Bone marrow (tissue), 2 donors: ENCODE measurements at places on chromosomes 3 and 15.
A peak's percentile ranks its signal among the peaks of the same experiment; 100 is the strongest.

DNA sequence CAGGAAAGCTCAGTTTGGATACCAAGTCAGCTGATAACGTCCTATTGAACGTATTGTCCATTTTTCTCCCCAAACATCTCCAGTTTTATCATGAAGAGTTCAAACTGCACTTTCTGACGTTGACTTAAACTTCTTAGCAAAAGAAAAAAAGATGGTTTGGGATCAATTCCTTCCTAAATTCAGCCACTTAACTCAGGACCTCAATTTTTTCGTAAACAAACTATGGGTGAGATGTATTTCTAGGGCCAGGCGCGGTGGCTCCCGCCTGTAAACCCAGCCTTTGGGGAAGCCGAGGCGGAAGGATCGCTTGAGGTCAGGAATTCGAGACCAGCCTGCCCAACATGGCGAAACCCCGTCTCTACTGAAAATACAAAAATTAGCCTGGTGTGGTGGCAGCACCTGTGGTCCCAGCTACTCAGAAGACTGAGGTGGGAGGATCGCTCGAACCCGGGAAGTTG lies 464 bp upstream of the MRPS25 start:
- DNase-seq = no peak

- DNase-seq = no peak
Measured at GRCh38 chr3:47573190-47574172, 5.2 kb downstream of the CSPG5 start.

DNA sequence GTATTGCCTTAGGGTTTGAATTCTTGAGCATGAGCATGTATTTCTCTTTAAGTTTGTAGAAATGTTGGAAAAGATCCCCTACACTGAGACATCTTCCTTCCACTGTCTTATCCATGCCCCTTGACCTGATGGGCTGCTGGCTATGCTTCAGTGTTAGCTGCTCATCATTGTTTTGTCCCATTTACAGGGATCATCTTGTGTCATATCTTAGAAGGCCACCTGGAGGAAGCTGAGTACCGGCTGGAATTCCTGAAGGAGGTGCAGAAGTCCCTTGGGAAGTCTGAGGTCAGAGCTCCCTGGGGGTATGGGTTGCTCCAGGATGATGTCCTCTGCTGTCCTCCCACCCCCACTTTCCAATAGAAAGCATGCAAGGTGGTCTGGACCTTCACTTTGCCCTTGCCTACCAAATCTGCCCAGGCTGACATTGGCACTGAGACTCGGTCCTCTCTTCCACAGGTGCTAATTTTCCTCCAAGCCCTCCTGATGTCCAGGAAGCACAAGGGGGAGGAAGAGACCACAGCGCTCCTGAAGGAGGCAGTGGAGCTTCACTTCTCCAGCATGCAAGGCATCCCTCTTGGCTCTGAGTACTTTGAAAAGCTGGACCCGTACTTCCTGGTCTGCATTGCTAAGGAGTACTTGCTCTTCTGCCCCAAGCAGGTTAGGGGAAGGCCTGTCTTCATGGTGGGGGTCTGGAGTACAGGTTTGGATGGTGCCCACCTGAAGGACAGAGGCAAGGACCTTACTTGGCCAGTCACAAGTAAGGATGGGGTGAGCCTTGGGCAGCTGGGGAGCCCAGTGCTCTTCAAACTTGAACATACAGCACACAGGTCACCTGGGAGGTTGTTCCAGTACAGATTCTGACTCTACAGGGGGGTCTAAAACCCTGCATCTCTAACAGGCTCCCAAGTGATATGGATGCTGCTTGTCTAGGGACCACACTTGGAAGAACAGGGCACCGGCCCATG lies 17.7 kb downstream of the TTC21A start:
- DNase-seq = no peak

- DNase-seq = no peak
Measured at GRCh38 chr15:36130641-36131310, 448.6 kb upstream of the CDIN1 start.

- DNase-seq = no peak
Measured at GRCh38 chr3:49912881-49913281, 9.2 kb upstream of the MST1R start.

GRCh38 chr3:122893282-122893681 lies 98.4 kb downstream of the SLC49A4 start:
- no peak for DNase-seq

DNA sequence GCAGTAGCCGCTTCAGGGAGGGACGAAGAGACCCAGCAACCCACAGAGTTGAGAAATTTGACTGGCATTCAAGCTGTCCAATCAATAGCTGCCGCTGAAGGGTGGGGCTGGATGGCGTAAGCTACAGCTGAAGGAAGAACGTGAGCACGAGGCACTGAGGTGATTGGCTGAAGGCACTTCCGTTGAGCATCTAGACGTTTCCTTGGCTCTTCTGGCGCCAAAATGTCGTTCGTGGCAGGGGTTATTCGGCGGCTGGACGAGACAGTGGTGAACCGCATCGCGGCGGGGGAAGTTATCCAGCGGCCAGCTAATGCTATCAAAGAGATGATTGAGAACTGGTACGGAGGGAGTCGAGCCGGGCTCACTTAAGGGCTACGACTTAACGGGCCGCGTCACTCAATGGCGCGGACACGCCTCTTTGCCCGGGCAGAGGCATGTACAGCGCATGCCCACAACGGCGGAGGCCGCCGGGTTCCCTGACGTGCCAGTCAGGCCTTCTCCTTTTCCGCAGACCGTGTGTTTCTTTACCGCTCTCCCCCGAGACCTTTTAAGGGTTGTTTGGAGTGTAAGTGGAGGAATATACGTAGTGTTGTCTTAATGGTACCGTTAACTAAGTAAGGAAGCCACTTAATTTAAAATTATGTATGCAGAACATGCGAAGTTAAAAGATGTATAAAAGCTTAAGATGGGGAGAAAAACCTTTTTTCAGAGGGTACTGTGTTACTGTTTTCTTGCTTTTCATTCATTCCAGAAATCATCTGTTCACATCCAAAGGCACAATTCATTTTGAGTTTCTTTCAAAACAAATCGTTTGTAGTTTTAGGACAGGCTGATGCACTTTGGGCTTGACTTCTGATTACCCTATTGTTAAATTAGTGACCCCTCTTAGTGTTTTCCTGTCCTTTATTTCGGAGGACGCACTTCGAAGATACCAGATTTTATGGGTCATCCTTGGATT lies at the start of gene MLH1:
MLH1 (plus strand) TSS at position 193 of the 958 bp plus-strand sequence; CDS start at position 223, 30 bp downstream.
- no peak for DNase-seq

GRCh38 chr15:60362321-60363086 lies 35.3 kb downstream of the ANXA2 start:
- DNase-seq = no peak

DNA sequence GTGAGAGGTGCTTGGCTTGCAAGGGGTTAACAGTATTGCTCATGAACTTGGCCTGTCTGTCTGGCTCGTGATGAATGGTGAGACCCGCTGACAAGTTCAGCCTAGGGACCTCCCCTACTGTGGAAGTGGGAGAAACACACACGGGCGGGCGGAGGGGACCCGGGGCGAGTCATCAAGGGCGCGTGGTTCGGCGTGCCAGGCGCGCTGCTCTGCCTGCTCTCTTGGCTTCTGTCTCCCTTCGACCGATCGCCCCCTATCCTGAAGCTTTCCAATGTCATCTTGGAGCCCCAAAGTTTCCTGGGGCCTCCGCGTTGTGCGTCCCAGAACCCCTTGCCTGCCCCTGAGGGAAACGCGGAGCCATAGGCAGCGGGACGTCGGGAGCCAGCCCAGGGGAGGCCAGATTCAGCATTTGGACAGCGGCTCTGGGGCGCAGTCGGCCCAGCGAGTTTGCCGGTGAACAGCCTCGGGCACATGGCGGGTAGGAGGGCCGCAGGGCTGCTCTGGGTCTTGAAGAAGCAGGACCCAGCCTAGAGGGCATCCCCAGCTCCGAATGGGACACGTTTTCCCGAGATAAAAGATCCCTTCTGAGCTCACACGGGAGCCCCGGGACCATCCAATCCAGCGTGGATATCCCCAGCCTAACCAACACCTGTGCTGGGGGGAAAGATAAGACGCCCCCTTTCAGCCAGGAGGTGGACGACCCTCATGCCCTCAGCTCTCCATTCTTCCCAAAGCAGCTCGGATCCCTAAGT lies 27.0 kb upstream of the POLG start:
- peak; percentile 26 for DNase-seq
